Right renal pelvis (tissue), 4 donors: ENCODE measurements at places on chromosomes 6 and 20. TPM values are rescaled to one million over a fixed set of nuclear protein-coding genes. Genes with fewer than 3 reads are reported as not detected.

- no peak for DNase-seq
These were observed 3.8 kb upstream of the PDYN start for GRCh38 chr20:1997483-1998192.

DNA sequence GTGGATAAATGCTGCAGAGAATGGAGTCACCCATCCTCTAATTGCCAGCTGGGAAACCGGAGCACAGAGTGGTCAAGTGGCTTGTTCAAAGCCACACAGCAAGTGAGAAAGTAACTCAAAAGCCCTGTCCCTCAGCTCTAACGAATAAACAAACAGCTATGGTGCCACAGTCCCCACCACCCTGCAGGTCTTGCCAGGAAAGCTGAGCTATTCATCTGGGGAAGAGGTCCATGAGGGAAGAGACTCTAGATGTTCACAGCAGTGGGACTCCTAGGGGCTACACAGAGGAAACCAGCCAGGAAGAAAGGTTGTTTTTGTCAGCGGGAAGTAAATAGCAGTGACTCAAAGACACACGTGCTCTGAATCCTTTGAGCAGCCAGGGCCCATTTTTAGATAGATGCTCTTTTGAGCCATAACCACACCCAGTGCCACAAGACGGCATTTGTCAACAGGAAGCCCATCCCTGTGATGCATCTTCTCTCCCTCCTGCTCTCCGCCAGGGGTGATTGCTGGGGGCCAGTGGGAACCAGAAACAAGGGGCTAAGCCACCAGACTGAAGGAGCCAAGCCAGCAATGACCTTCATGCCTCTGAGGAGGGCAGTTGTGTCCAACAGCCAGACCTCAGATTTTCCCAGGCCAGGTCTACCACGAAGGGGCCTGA, 32.4 kb upstream of the TCP11 start:
- DNase-seq = no peak

- no peak for DNase-seq
These were observed 1.1 kb downstream of the SLC22A23 start for GRCh38 chr6:3455569-3456394.

GRCh38 chr20:41183831-41184230, 46.5 kb downstream of the PLCG1 start:
- no peak for DNase-seq

DNA sequence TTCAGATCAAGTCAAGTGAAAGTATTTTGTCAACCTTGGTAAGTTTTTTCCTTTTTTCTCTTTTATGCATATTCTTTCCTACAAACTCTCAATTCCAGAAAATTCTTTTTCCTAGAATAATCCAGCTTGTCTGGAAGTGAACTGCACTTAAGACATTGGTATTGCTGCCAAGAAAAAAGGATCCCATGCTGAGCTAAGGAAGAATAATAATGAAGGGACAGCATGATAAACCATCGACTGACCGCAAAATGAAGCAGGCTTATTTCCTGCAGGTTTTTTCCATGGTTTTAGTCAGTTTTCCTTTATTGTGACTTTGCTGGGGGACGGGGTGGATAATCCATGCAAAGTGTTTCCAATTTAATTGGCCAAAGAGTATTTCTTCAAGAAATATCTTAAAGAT, 857.6 kb upstream of the SLC35B3 start:
- DNase-seq = no peak

DNA sequence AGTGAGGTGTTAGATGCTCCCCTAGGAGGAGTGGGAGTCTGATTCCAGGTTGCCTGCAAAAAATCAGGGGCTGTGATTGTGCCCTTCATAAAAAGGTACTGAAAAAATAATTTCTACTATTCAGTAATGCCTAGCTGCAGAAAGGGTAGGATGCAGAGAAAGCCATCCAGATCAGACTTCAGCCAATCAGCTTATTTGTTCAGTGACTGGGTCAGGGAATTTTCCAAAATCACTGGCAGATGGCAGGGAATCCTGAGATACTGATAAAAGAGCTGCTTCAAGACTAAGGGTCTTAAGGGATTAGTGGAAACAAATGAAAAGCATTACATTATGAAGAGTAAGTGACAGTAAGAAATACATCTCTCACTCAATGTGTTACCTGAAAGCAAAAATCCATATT, 42.8 kb upstream of the MTRF1L start:
- no peak for DNase-seq

- DNase-seq = no peak
These were observed 39.8 kb upstream of the ARHGAP18 start for GRCh38 chr6:129749749-129750120.

DNA sequence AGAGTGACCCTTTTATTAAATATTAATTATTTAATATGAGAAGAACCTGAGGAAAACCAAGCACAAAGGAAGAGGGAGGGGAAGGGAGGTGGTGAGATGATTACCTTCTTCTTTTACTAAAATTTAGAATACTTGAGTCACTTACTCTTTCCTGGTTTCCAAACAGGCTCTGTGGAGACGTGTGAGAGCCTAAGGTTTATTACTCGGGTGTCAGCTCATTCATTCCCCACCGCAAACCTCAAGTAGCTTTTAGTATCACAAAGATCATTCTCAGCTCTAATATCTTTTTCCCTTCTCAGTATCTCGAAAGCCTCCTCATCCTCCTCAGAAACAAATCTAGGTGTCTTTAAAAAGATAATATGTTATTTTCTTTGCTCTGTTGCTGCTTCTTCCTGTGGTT, 497.2 kb upstream of the JARID2 start:
- DNase-seq = no peak

- no peak for DNase-seq
These were observed 442.4 kb downstream of the FRK start for GRCh38 chr6:115618256-115618655.

- DNase-seq = no peak
These were observed at the start of gene NFKBIE for GRCh38 chr6:44265007-44265721. Gene NFKBIE, minus strand, starts transcription at chr6:44265551. Its CDS starts 205 bp downstream, at chr6:44265346.

- no peak for DNase-seq
These were observed 535 bp downstream of the CCN5 start for GRCh38 chr20:44715499-44716308.

- DNase-seq = no peak
These were observed 151.8 kb upstream of the PRND start for GRCh38 chr20:4569865-4570264.

DNA sequence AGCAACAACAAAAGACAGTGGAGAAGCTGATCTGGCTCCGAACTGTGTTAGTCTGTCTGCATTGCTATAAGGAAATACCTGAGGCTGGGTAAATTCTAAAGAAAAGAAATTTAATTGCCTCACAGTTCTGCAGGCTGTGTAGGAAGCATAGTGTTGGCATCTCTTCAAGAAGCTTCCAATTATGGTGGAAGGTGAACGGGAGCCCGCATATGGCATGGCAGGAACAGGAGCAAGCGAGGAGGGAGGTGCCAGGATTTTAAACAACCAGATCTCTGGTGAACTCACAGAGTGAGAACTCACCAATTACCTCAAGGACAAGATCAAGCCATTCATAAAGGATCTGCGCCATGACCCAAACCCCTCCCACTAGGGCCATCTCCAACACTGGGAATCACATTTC, 293.5 kb downstream of the SMOC2 start:
- no peak for DNase-seq

DNA sequence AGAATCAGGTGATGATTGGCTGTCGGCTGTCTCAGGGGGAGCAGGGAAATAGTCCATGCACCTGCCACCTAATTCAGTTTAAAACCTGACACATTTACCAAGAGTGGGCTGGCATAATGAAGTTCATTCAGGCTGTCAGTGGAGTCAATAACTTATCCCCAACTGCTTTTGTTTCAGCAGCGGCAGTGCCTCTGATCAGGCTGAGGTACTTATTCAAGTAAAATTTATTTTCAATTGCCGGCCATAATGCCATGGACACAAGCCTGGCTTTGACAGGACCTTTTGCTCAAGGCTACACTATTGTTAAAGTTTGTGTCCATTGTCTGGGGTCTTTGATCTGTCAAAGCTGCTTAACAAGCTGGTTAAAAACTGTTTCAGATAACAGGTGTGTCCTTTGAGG, 20.6 kb downstream of the OLIG3 start:
- DNase-seq = no peak

DNA sequence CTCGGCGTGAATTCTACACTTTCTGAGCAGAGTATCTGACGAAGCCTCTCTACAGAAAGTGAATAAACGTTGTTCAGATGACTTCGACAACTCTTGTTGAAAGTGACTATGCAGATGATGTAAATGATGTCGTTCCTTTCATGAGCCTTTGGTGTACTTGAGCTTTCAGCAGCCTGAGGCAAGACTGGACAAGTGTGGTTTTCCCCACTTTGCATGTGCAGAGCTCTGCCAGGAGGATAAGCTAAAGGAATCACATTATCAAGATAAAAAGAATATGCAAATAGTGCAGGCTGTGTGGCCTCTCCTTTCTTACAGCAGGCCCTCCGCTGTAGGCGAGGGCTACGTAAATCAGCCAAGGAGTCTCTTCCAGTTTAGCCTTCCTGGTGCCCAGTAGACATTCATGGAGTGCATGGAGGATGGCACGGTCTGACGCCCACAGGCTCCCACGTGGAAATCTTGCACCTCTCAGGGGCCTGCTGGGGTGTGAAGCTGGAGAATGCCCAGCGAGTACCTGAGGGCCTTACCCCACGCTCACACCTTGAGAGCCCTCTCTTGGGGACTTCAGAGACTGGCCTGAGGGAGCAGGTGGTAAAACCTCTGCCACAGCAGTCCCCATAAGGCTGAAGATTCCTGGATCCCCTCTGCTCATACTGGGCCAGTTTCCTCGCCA, 54.9 kb downstream of the RPP40 start:
- no peak for DNase-seq

DNA sequence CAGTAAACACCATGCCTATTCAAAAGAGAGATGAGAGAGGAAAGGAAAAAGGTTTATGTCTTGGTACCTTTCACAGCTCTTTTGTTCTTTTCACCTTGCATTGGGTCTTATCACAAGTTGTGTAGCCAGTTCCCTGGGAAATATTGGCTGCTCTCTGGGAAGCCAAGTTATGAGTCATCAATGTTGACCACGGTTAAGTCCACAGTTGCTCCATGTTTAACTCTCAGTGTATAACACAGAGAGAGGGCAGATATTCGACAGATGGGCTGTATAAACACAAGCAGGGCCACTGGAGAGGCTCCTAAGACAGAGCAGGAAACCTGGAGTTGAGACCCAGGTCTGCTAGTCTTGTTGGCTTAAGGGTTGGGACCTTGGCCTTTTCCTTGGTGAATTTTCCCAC, 718.6 kb downstream of the QKI start:
- DNase-seq = no peak

PAX1 gene
- polyA plus RNA-seq = not detected

SLC22A23 gene
- 10.4 TPM for polyA plus RNA-seq

WFDC5 gene
- not detected for polyA plus RNA-seq

PRL gene
- not detected for polyA plus RNA-seq

OVOL2 gene
- polyA plus RNA-seq = 1.4 TPM

CDYL gene
- 27.7 TPM for polyA plus RNA-seq

PTK6 gene
- polyA plus RNA-seq = 0.44 TPM

TINAG gene
- polyA plus RNA-seq = 33.0 TPM

PRR18 gene
- polyA plus RNA-seq = 0.43 TPM

TPMT gene
- polyA plus RNA-seq = 32.0 TPM

C20orf96 gene
- polyA plus RNA-seq = 39.6 TPM
